Activated naive CD4-positive, alpha-beta T cell (primary cell): ENCODE measurements at places on chromosomes 16 and 17.

DNA sequence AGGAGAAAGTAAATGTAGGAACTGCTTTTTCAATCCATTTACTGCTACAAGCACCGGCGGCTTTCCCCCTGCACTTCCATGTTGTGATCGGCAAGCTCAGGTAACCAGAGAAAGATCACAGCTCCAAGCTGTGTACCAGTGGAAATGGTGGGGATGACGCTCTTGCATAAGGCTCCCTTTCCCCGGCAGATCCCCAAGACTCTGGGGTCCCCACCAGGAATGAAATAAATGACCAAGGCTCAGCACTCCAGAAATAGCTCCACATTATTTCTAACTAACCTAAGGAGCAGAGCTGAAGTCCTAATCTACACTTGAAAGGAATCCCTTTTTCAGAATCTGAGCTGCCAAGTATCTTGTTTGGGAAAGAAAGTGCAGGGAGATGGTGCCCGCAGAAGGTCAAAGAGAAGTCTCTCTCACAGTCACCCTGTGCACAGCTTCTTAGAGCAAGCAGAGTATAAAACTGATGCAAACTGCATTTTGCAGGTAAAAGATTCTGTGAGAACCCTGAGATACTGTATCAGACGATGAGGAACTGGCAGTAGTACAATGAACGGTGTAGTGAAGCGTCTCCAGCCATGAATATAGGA is 11.1 kb downstream of the GRB2 start:
- DNase-seq, result no peak

- DNase-seq, result peak; percentile 34
Observed at GRCh38 chr16:11251525-11252481, 4.2 kb downstream of the SOCS1 start.

DNA sequence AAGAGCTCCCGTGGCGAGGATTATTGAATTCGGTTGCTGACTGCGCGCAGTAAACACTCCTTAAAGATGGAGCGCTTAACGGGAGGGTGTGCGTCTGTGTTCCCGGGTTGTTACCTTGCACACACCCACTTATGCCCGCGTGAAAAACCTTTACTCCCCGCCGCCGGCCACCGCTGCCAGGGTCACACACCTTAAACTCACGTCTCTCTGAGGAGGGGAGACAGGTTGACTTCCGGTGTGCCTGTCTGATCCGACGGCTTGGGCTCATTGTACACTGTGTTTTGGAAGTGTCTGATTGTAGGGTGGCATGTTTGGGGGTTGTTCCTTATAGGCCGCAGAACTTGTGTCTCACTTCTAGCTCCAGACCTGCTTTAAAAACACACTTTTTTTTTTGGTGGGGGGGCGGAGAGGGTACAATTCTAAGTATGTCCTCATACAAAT is 66.8 kb downstream of the KPNA2 start:
- no peak for DNase-seq

GRCh38 chr17:48601207-48601538 is 3.6 kb downstream of the HOXB6 start:
- DNase-seq, result no peak

GRCh38 chr17:54980375-54980774 is 11.8 kb downstream of the STXBP4 start:
- no peak for DNase-seq

DNA sequence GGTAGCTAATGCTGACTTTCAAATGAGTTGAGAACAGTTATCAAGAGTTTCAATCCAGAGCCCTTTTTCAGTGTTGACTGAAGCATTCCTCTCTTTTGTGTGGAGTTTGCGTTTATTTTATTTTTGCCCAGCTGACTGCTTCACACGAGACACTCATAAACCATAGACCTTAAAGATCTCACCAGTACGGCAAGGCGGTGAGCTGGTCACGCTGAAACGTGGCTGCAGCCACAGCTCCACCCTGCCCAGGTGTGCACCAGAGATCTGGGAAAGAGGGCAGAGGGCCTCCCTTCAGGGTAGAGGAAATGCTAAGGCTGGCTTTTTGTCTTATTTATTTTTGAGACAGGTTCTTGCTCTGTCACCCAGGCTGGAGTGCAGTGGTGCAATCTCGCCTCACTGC is 112.2 kb downstream of the AATF start:
- DNase-seq, result no peak

GRCh38 chr16:56409195-56409594 is 16.1 kb downstream of the AMFR start:
- DNase-seq, result no peak

DNA sequence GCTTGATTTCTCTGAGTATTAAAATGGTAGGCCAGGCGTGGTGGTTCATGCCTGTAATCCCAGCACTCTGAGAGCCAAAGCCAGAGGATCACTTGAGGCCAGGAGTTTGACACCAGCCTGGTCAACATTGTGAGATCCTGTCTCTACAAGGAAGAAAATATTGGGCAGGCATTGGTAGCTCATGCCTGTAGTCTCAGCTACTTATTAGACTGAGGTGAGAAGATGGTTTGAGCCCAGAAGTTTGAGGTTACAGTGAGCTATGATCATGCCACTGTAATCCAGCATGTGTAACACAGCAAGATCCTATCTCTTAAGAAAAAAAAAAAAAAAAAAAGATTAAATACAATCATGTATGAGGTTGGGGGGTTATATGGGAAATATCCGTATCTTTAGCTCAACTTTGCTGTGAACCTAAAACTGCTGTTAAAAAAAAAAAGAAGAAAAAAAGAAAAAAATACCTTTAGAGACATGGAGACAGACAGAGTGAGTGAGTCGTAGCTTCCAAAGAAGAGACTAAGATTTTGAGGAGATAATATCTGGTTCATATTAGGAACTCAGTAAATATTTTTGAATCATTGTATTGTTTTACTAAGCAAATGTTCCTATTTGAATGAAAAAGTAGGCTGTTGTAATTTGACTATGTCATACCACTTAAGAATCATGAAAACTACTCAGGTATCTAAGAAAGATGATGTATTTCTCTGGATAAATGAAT is 325.7 kb upstream of the TBX2 start:
- DNase-seq, result no peak

DNA sequence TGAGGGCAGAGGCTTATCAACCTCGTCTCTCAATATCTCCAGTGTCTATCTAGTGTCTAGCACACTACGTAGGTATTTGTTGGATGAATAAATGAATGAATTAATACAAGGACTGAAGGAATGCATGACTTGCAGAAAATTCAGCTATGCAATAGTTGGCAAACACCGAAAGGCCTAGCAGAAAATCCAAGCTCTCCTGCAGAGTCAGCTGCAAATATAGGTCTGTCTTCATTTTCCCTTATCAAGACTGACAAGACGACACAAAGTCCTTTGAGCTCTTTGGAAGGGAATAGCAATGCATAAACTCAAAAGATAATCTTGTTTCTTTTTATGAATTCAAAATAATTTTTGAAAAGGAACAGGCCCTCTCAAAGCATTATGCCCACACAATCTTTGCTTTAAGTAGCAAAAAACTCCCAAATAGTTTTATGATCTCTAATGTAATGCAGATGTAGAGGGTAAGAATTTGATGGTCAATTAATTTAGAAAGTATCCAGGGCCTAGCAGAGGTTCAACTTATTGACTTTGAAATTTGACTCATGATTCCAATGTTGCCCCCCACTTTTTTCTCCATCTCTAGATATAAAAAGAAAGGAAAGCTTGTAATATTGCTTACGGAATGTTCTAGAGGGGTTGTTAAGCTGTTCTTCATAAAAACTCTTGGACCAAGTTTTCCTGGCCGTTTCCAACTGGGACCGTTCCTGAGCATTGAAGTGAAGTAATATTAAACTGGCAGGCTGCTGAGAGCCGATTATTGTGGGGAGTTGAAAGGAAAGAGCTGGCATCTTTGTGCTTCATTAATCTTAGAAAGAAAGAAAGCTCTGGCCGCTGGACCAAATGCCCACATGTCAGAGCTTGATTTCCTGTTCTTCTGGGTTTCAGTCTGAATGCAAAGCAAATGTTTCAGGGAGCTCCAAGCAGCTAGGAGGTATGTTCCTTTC is 227.3 kb downstream of the HS3ST3A1 start:
- no peak for DNase-seq

DNA sequence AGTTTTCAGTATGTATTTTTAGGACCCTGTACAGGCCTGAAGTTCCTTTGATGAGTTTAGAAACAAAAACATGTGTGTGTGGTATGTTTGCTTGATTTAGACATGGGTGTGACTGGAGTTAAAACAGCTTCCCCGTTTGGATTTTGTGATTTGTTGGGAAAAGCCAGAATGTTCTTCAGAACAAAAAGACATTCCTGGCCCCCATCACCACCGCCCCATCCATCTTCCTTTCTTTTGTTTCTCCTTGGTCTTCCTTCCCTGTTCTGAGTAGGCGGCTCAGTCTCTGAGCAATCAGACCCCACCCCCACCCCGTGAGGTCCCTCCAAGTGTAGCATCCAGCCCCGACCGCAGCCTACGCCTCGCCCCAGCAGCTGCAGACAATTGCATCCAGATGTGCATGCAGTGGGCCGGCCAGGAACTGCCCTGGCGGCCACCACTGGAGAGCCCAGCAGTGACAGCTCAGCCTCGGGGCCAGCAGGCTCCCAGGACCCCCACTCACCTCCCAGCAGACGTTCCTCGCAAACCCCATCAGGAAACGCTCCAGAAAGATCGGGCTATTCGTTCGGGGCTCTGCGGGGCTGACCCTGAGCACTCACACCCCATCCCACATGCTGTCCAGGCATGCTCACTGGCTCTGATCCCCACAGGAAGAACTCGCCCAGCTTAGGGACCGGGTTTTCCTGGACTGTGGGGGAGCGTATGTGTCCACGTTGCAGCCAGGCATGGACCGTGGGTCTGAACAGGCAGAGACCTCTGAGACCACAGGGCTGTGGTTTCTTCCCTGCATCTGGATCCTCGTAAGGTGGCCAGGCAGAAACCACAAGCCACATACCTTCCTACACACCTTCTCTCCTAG is 99.8 kb upstream of the CDH5 start:
- DNase-seq, result no peak

DNA sequence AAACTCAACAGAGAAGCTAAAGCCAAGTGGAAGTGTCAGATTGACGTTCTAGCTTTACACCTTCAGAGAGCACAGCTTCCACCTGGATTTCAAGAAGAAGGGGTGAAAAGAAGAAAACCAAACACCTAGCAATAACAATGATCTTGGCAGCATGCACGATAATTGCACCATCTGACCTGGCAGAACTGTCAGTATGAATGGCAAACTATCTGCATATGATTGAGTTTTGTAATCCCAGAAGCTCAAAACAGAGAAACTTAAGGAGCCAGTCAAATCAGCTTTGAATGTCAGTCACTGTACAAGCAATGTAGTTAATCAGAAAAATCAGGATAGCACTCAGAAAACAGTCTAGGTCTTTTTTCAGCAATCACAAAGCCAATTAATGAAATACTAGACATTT is 427.1 kb downstream of the ZFHX3 start:
- no peak for DNase-seq

- DNase-seq, result no peak
Observed at GRCh38 chr16:85535352-85536072, 77.6 kb upstream of the GSE1 start.

DNA sequence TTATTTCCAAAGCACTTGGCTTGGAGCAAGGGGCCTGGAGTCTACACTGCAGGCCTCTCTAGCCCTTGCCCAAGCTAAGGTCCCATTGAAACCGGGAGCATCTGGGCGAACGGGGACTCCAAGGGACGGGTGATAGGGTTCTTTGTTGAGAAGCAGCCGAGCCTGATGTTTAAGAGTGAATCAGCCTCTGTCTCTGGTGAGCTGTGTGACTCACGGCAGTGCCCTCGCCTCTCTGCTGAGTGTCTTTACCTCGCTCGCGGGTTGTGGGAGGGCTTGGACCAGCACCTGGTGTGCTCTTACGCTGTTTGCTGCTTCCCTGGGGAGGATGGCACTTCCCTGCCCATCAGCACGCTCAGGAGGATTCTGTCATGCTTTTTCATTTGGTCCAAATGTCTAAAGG is 1.3 kb downstream of the HGS start:
- no peak for DNase-seq
